Stimulated activated CD4-positive, alpha-beta T cell treated with anti-CD3 and anti-CD28 coated beads, TNF-alpha, amount 100 ng/mL, for 24 hours (primary cell): ENCODE measurements at places on chromosomes 4 and X.

GRCh38 chr4:178823673-178824295 lies 1381.5 kb upstream of the AGA start:
- DNase-seq: no peak

- DNase-seq: no peak
These were observed 83.0 kb upstream of the CLDN34 start for GRCh38 chrX:9884031-9884779.

DNA sequence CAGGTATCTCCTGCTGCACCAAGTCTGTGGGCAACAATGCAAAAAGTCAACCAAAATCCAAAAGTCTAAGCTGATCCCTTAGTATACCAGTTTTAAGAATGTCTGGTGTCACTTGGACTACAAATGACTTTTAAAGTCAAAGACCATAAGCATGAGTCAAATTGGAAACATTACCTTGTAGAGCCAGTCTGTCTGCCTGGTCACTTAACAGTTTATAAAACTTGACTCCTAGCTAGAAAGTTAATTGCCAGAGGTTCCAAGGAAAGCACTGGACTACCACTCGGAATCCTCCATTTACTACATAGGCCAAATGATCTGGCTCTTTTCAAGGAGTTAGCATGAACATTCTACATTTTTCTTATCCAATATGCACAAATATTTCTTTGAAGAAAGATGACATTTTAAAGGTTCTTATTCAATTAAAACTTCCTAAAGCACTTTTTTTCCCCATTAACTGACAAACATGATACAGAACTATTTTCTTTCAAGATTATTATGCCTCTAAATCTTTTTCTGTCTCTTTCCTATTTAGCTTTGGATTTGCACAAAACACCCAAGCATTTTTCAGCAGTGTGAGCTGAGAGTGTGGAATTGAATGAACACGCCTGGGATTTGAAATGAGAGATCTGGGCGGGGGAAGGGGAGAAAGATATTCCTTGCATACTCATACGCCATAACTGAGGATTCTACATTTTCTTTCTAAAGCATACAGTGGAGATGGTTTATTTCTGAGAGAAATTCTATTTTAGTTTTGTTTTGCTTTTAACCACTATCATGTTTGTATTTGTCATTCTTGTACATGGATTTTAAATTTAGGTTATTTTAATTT lies 188.4 kb downstream of the SHROOM3 start:
- no peak for DNase-seq

GRCh38 chr4:13476915-13477314 lies 7.2 kb downstream of the RAB28 start:
- DNase-seq: no peak

DNA sequence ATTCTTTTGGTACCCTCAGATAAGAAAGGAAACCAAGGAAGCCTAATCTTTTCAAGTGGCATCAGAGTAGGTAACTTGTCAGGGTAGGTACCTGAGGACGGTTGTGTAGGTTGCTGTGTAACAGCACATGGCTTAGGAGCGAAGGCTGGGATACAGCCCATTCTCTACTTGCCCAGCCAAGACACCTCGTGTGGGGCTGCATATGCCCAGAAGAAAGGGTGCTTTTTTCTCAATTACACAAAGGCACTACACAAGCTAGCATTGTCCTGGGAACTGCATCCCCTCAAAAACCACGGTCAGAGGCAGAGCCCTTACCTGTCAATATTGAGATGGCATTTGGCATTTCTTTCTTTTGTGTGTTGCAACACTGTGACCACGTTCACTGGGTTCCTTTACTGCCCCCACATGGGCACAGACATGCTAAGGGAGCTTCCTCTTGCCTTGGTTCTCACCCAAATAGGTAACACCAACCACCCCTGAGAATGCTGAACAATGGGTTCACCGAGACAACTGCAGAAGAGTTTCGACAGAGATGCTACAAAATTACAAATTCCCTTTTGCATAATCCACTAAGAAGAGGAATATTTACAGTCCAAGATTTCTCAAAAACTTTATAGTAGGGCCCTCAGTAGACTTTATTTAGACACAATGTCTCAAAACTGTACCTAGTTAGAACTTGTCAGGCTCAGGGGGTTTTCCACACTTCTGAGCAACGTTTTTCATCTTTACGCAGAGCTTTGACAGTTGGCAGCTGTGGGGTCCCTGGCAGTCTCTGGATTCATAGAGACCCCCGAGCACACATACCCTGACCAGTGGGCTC lies 35.8 kb upstream of the TNIP3 start:
- DNase-seq: no peak
